ENCODE measurements at places on chromosomes 16 and 17. TPM values are rescaled to one million over a fixed set of nuclear protein-coding genes. Genes with fewer than 3 reads are reported as not detected.

Gene UBALD2
- 24.5 TPM for total RNA-seq

Gene OGFOD3
- total RNA-seq: 23.4 TPM

Gene CDC6
- 1.6 TPM for total RNA-seq

Gene CMTM1
- 0.69 TPM for total RNA-seq

Gene DOC2A
- total RNA-seq: 0.34 TPM

Gene PPP1R27
- not detected for total RNA-seq

Gene CD300E
- total RNA-seq: 0.14 TPM

Gene GAS2L2
- 0.06 TPM for total RNA-seq

DNA sequence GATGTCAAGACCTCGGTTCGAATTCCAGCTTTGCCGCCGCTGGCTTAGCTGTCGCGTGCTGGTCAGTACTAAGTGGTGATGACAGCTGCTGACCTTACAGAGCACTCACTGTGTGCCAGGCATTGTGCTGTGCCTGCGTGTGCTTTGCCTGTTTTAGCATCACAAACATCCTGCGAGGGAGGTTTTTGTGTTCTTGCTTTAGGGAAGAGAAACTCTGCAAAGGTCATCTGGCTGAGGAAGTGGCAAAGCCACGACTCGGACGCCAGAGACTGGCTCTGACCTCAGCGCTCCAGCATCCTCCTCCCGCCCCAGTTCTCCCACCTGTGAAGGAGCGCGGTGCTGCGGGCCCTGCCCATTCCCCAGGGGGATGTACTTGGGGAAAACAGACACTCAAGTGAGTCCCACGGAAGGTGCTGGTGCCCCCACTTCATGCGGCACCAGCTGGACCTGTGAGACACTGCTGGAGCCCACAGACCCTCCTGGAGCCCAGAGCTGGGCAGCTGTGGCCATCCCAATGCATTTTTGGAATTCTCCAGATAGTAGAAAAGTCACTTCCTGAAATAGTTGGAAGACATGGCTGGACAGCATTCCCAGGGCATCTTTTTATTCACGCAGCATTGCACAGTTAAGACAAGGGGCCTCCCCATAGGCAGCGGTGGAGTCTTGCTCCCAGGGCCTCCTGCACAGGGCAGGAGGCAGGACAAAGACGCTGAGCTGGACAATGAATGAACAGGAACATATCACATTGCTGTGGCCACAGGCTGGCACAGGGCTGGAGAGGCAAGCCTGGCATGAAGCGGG is 20.0 kb upstream of the HERPUD1 start:
- peak; percentile 59 for DNase-seq

- no peak for DNase-seq
Measured at GRCh38 chr16:14378131-14378551, 251.9 kb downstream of the PARN start.

GRCh38 chr17:44795928-44796327 is 34.2 kb downstream of the GJC1 start:
- no peak for DNase-seq

- DNase-seq: no peak
Measured at GRCh38 chr16:57022445-57022844, 33.1 kb downstream of the NLRC5 start.

DNA sequence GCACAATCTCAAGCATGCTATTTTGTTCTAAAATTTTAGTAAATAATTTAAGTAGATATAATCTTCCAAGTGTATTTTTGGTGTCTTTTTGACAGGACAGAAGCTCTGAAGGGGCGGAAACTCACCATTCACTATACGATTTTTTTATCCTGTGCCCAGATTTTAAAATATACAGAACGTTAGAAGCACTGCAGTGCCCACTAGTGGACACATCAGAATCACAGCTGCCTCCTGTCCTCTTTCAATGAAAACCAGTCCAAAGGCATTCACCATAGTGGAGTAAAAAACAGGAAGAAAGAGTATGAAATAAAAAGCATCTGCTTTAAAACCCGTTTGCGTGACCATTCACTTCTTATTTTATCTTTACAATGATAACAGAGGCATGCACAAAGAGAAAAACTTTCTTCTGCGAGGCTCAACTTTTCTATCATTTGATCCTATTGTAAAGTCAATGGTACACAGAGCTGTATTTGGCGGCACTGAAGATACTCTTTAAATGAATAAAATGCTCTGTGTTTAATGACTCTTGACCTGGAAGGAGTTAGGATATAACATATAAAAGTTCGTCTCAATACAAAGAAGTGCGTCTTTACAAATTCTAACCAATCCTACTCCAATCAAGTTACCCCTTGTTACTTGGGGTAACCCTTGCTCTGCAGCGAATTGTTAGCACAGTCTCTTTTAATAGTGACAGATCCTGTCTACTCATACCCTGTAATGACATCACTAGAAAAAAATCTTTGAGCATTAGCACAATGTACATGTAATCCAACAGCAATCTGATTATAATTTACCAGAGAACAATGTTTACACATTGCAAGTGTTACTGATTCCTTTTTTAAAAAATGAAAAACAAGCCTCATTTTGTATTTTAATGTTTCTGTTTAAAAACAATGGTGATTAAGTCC is 339.8 kb upstream of the PSMD7 start:
- peak; percentile 13 for DNase-seq

GRCh38 chr17:27664606-27664965 is 33.6 kb downstream of the LGALS9 start:
- DNase-seq: no peak

- DNase-seq: no peak
Measured at GRCh38 chr16:49483651-49484450, 110.2 kb downstream of the C16orf78 start.

- no peak for DNase-seq
Measured at GRCh38 chr17:64455993-64456885, 7.3 kb downstream of the MILR1 start.

GRCh38 chr16:3674513-3675295 is 20.2 kb downstream of the DNASE1 start:
- peak; percentile 17 for DNase-seq

GRCh38 chr16:75938818-75939217 is 212.5 kb upstream of the CPHXL start:
- DNase-seq: no peak

GRCh38 chr17:40407460-40407859 is 10.2 kb downstream of the TOP2A start:
- no peak for DNase-seq

DNA sequence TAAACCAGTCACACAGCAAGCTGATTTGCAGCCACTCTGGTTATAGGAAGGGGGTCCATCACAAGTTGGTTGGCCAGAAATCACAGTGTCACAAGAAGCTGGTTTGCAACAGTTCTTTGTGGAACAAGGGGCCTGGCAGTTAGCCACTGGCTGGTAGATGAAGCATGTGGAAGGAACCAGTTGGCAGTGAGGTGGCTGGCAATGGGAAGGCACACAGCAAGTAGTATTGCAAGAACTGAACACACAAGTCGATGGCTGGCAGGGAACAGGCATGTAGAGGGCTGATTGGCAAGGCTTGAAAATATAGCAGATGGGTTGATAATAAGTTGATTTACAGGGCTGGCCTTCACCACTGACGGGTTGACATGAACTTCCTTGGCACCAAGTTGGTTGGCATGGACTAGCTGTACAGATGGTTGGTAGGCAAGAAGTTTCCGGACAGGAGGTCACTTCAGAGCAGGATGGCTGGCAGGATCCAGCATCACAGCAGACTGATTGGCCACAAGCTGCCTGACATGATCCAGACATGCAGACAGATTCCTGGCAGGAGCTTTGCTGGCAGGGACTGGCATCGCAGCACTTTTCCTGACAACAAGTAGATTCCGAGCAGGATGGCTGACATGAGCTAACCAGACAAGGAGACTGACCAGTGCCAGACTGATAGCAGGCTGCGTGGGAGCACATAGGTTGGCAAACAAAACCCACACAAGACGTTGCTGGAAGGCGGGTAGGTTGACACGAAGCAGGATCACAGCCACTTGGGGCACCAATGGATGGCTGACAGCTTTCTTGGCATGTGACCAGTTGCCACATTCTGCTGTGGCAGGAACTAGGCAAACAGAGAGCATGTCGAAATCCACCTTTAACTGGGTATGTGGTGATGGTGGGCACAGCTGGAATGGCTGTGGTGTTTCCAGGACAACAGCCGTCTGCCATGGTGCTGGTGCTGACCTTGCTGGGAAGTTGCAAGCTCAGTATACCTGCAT is at the start of gene KRTAP29-1:
KRTAP29-1 (minus strand) TSS at position 936 of the 986 bp plus-strand sequence; CDS start at position 936, 0 bp downstream.
- no peak for DNase-seq

- no peak for DNase-seq
Measured at GRCh38 chr16:50301626-50302471, 35.5 kb downstream of the ADCY7 start.

- no peak for DNase-seq
Measured at GRCh38 chr17:35714988-35715387, 16.5 kb upstream of the RASL10B start.

DNA sequence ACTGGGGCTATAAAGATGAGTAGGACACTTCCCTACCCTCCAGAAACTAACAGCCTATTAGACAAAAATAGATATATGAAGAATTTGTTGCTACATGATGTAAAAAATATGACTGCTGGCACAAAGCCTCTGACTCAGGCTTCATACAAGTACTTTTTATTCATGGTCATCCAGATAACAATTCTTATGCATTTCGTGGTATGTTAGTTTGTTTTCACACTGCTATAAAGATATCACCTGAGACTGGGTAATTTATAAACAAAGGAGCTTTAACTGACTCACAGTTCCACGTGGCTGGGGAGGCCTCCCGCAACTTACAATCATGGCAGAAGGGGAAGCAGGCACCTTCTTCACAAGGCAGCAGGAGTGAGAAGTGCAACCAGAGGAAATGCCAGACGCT is 112.5 kb upstream of the HLF start:
- DNase-seq: no peak

GRCh38 chr16:2467528-2468232 is 3.4 kb upstream of the NTN3 start:
- DNase-seq: peak; percentile 77

DNA sequence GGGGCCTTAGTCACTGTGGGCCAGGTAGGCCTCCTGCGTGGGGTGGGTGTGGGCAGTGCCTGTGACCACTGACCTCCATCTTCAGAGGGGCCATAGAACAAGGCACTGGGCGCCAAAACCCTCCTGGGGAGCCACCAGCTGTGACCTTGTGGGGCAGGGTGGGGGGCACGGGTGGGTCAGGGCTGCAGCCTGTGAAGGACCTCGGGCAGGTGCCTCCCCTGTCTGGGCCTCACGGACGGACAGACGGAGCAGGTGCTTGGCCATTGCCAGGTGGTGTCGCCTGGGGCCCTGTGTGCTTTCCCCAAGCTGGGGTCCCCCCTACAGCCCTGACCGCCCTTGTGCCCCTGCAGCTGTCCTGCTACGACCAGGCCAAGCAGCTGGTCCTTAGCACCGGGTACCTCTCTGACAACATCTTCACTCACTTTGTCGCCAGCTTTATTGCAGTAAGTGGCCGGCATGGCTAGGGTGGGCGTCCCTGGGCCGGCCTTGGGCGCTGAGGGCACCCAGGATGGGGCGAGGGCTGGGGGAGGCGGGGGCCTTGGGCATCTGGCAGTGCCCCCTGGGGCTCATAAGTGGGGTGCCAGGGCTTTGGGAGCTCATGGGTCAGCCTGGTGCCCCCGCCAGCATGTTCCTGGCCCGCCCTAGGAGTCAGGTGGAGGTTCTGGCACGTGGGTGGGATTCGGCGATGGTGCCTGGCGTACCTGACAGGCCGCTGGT is 5.1 kb downstream of the SLC25A10 start:
- no peak for DNase-seq

GRCh38 chr17:67569873-67570272 is 147.9 kb upstream of the NOL11 start:
- DNase-seq: no peak

DNA sequence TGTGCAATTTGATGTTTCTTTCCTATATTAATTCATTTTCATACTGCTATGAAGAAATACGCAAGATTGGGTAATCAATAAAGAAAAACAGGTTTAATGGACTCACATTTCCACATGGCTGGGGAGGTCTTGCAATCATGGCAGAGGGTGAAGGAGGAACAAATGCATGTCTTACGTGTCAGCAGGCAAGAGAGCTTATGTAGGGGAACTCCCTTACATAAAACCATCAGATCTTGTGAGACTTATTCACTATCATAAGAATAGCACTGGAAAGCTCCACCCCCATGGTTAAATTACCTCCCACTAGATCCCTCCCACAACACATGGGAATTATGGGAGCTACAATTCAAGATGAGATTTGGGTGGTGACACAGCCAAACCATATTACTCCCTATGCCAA is 418.9 kb upstream of the MAF start:
- no peak for DNase-seq
